Ovary (tissue), 10 donors: ENCODE measurements at places on chromosomes 3 and 15. TPM values are rescaled to one million over a fixed set of nuclear protein-coding genes. Genes with fewer than 3 reads are reported as not detected.

DNA sequence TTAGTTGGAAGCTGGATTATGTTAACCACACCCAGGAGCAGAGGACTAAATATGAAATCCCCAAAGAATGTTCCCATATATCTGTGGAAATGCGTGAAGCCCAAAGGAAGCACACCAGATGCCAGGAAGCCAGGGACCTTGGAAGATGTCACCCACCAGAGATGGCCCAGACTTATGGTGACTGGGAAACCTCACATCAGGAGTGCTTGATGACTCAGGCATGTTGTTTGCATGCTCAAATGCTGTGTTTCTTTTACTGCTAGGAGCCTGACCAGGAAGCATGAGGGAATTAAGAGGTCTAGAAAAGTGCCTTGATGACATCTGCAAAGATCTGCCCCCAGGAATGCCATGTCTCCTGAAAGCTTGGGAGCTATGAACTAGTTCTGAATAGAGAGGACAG, 109.0 kb upstream of the SLC2A2 start:
- H3K27me3 ChIP-seq: no peaks in the 10 kb centered on the region
- no peaks in the 10 kb centered on the region for H3K4me1 ChIP-seq
- no peak overlapping the region for H3K27ac ChIP-seq
- H3K4me3 ChIP-seq: no peak overlapping the region

The ZCWPW2 gene
- total RNA-seq: 2.0 TPM

DNA sequence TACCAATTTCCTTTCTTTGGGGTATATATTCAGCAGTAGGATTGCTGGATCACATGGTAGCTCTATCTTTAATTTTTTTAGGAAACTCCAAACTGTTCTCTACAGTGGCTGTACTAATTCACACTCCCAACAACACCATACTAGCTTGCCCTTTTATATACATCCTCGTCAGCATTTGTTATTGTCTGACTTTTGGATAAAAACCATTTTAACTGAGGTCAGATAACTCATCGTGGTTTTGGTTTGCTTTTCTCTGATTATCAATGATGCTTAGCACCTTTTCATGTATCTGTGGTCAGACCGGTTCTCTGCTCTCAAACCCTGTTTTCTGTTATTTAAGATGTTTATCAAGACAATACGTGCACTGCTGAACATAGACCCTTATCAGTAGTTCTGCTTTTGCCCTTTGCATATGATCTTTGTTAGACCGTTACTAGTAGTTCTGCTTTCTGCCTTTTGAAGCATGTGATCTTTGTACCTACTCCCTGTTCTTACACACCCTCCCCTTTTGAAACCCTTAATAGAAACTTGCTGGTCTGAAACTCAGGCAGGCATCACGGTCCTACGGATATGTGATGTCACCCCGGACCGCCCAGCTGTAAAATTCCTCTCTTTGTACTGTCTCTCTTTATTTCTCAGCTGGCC, 474.3 kb downstream of the RSL24D1 start:
- no peaks in the 10 kb centered on the region for H3K27me3 ChIP-seq
- H3K4me3 ChIP-seq: no peak overlapping the region
- DNase-seq: no peak
- H3K27ac ChIP-seq: no peak overlapping the region

The CYP1A1 gene
- total RNA-seq: 0.10 TPM

DNA sequence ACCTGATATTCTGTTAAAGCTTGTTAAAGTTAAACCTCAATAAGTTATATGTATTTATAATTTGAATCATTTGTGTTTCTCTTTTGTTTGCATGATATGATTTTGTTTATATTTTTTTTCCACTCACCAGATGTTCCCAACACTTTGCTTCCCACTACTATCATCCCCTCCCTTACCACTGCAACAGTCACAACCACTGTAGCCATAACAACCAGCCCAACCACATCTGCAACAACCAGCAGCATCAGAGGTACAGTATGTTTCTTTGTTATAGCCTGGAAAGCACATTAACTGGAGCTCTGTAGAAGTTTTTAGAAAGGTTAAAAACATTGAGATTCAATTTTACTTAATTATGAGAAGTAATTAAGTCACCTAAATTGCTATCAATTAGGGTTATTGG, 1011.9 kb downstream of the VGLL3 start:
- H3K4me1 ChIP-seq: no peaks in the 10 kb centered on the region
- no peak overlapping the region for H3K4me3 ChIP-seq
- no peak overlapping the region for H3K27ac ChIP-seq
- DNase-seq: no peak
- H3K36me3 ChIP-seq: no peaks in the 10 kb centered on the region
- no peaks in the 10 kb centered on the region for H3K27me3 ChIP-seq

The ITIH1 gene
- total RNA-seq: not detected

DNA sequence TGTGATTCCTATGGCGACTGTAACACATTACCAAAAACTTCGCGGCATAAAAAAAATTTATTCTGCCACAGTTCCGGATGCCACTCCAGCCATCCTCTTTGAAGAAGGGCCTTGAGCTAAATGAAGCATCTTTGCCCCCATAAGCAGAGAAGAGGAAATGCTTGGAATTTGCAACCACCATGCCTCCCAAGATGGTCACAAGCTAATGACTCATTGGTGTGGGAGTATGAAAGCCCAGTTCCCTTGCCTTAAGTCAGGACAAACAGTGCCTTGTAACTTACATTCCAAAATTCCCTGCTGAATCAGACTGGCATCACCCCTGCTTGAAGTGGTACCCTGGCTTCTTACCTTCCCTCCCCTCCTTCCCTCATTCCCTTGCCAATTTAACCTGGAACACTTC, 1077.4 kb downstream of the EPHA3 start:
- no peak overlapping the region for H3K4me3 ChIP-seq
- H3K36me3 ChIP-seq: no peaks in the 10 kb centered on the region
- peaks cover 2% of the 10 kb centered on the region for H3K4me1 ChIP-seq
- no peak for DNase-seq
- H3K27ac ChIP-seq: no peak overlapping the region

The GPR62 gene
- total RNA-seq: 0.36 TPM

The GABRB3 gene
- 0.60 TPM for total RNA-seq
